ENCODE measurements at places on chromosomes 6 and 20.

GRCh38 chr20:53757472-53757913 lies 163.9 kb upstream of the ZNF217 start:
- DNase-seq = no peak

GRCh38 chr20:50919567-50919966 lies 11.7 kb downstream of the ADNP start:
- peak; percentile 41 for DNase-seq

GRCh38 chr6:100269189-100269588 lies 195.5 kb downstream of the SIM1 start:
- no peak for DNase-seq

GRCh38 chr6:142927904-142928303 lies 17.1 kb downstream of the HIVEP2 start:
- no peak for DNase-seq

GRCh38 chr6:123529843-123530242 lies 106.9 kb downstream of the TRDN start:
- no peak for DNase-seq

- no peak for DNase-seq
Observed at GRCh38 chr6:21610341-21610740, 16.8 kb downstream of the SOX4 start.

DNA sequence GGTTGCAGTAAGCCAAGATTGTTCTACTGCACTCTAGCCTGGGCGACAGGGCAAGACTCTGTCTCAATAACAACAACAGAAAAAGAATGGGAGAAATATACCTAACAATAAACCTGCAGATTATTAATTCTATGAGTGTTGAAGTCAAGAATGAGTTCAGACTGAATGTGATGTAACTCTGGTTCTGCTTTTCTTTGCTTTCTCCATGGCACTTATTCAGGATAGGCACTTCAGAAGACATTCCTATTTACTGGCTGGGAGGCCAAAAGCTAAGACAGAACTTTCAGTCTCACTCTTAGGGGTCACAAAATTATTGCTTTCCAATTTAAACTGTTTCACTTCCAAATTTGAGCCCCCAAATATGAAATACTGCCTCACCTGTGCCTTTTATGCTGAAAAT lies 15.7 kb upstream of the PRIM2 start:
- no peak for DNase-seq

DNA sequence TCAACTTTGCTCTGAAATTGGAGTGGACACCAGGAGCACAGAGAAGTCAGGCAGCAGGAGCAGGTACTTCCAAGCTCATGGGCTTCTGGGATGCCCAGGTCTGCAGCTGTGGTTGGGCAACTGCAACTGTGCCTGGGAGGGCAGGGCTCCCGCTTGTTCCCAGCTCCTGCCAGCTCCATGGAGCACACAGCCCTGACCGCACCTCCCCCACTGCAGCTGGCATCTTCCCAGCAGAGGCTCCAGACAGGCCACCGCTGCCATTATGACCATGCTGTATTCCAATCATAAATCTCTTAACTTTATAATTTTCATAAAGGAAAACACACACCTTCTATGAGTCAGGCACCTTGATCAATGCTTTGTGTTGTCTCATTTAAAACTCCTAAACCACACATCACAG lies 36.9 kb downstream of the STK38 start:
- no peak for DNase-seq

DNA sequence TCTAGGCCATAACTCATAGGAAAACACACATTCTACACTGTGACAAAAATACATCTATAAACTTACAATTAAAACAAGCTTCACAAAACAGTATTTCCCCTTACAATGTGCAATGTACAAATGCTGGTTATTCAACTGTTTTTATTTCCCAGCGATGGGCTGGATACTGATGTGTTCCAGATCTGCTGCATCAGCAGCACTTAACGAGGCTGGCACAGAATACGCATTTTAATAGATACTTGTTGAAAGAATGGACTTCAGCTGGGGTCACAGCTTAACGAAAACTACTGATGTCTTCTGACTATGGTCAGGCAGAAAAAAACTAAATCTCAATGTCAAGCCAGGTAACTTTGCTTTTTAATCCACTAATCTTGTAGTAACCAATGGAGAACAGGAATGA lies 70.9 kb downstream of the B4GALT5 start:
- no peak for DNase-seq

DNA sequence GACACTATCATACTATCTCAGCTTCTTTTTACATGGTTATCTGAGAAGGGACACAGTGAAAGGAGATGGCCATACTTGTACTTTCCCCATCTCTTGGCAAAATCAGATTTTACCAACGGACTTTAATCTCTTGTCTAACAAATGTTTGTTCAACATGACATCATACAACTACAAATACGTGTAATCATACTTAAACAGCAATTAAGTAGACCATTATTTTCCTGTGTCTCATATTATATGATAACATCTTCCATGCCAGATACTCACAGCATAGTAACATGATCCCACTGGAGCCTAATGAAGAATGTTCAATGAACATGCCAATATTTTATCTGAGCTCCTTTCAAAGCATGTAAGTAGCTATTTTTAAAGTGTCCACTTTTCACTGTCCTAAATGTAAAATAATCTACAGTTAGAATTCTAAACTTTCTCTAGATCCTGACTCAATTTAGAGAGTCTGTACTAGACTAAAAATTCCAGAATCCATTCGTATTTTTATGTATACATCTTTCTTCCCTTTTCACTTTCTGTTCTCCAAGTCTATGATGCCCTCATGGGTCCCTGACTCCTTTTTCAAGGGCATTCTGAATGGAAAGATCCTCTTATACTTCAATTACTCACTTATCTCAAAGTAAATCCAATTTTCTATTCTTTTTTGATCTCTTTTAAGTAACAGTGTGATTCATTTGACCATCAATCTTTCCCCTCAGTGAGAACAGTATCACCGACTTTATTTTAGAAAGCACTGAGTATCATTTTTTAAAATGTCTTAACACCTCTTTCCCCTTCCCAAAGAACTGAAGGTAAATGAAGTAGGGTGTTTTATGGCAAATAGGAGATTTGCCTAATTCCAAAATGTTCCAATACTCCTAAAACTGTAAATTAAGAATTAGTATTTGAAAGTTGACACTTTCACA lies 133.5 kb downstream of the CDK19 start:
- DNase-seq = no peak

- no peak for DNase-seq
Observed at GRCh38 chr6:150038202-150039062, 13.1 kb upstream of the RAET1L start.

DNA sequence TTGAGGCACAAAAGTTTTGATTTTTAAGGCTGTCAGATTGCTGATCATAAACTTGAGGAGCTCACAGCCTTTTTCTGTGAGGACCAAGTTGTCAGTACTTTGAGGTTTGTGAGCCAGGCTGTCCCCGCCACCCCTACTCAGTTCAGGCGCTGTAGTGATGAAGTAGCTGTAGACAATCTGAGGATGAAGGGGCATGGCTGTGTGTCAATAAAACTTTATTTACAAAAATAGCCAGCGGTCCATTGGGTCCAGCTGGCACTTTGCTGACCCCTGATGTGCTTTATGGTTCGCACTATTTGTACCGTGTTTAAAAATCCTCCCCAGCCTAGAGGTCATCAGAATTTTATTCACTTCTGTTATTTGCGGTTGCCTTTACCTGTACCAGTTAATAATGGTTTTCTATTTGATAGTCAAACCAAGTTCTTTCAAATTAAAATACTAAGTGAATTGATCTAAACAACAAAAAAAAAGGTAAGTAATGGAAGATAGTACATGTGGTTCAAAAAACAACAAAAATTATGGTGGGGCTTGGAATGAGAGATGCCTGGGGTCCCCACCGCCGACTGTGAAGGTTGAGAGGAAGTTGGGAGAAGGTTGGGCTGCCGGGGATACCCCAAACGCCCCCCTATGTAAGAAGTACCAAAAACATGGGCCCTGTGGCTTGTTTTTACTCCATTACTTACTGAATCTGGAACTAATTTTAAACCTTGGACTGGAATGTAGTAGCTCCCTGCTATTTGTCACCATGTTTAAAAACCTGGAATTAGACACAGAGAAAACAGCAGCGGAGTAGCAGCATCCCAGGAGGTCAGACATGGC lies 123.6 kb downstream of the SYCP2 start:
- no peak for DNase-seq

GRCh38 chr6:72784071-72784470 lies 162.2 kb downstream of the KCNQ5 start:
- no peak for DNase-seq

GRCh38 chr20:8647961-8648441 lies 420.9 kb upstream of the PLCB4 start:
- no peak for DNase-seq

- no peak for DNase-seq
Observed at GRCh38 chr6:117397536-117398227, 28.1 kb downstream of the ROS1 start.

DNA sequence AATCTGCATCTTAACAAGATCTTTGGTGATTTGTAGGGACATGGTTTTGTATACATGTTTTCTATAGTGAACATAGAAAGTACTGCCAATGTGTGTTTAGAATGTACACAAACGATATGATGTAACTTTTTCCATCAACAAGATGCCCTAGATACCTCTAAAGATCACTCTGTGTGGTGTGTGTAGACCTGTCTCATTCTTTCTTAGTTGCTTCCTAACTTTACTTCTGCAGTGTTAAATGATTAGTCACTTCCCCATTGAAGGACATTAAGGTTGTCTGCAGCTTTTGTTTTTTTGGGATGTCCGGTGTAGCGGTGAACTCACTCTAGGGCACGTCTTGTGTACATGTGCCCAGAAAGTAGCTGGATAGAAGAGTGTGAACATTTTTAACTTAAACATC lies 35.9 kb downstream of the CDYL start:
- peak; percentile 88 for DNase-seq

DNA sequence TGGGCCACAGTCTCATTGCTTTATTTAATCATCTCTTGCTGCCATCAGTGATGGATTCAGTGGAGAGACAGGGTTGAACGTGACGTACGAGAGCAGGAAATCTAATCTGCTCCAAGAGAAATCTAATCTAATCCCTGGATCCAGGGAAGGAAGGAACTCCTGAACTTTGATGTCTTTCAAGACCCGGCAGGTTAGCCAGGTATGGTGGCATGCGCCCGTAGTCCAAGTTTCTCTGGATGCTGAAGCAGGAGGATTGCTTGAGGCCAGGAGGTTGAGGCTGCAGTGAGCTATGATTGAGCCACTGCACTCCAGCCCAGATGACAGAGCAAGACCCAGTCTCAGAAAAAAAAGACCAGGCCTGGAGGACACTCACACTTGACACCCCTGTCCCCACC lies 11.4 kb upstream of the PGC start:
- no peak for DNase-seq

GRCh38 chr20:57909763-57910331 lies 200.0 kb upstream of the PMEPA1 start:
- DNase-seq = no peak

GRCh38 chr20:9025643-9026042 lies 43.2 kb upstream of the PLCB4 start:
- DNase-seq = peak; percentile 3

GRCh38 chr20:19205981-19206396 lies 6.5 kb upstream of the SLC24A3 start:
- DNase-seq = peak; percentile 40

DNA sequence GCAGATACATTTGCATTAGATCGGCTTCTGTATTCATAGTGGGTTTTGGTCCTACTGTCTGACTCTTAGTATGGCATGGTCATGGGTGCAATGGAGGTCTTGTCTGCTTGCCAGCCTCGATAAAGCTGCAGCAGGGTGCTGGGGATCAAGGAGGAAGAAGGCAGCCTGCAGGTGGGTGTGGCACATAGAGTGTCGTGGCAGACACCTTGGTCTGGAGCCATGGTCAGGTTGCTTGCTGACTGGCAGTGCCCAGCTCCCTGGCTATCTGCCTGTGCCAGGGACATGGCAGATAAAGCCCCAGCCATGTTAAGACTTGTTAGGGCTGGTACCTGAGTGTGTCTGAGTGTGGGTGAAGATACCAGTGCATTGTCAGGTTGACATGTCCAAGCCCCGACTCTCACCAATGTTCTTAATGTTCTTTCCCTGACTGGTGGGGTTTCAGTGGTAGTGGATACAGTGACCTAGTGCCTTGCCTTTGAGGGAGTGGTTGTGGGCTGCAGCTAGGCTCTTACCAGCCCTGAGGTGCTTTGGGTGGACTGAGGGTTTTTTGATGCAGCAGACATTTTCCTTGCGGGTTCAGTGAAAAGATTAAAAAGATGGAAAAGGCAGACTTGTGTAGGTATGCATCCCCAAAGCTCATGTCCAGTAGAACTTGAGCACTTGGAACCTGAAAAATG lies 1.8 kb downstream of the FAM83D start:
- DNase-seq = no peak

DNA sequence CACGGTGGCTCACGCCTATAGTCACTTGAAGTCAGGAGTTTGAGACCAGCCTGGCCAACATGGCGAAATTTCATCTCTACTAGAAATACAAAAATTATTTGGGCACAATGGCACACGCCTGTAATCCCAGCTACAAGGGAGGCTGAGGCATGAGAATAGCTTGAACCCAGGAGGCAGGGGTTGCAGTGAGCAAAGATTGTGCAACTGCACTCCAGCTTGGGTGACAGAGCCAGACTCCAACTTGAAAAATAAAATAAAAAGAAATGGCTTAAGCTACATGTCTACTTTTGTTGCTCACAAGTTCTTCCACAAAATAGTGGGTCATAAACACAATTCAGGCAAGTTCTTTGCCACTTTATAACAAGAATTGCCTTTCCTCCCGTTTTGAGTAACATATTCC lies 27.1 kb upstream of the B4GALT5 start:
- DNase-seq = no peak

GRCh38 chr6:27288136-27289044 lies 23.7 kb downstream of the POM121L2 start:
- no peak for DNase-seq

- DNase-seq = peak; percentile 76
Observed at GRCh38 chr6:145015739-145016558, 719.4 kb downstream of the EPM2A start.

DNA sequence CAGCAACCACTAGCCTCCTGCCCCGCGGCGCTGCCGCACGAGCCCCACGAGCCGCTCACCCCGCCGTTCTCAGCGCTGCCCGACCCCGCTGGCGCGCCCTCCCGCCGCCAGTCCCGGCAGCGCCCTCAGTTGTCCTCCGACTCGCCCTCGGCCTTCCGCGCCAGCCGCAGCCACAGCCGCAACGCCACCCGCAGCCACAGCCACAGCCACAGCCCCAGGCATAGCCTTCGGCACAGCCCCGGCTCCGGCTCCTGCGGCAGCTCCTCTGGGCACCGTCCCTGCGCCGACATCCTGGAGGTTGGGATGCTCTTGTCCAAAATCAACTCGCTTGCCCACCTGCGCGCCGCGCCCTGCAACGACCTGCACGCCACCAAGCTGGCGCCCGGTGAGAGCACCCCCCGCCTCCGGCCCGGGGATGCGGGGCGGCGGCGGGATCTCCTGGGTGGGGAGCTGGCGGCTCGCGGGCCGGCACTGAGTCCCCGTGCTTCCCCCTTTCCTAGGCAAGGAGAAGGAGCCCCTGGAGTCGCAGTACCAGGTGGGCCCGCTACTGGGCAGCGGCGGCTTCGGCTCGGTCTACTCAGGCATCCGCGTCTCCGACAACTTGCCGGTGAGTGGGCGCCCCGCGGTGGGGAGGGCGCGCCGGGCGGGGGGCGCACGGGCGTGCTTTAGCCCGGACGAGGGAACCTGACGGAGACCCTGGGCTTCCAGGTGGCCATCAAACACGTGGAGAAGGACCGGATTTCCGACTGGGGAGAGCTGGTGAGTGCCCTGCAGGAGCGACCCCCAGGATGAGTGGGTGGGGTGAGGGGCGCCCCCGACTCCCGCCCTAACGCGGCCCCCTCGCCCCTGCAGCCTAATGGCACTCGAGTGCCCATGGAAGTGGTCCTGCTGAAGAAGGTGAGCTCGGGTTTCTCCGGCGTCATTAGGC lies 585 bp downstream of the PIM1 start:
- peak; percentile 47 for DNase-seq
